GM04504 (cell line): ENCODE measurements at places on chromosomes 3 and 15.

- DNase-seq: no peak
Measured at GRCh38 chr3:55147856-55148720, 220.2 kb upstream of the LRTM1 start.

DNA sequence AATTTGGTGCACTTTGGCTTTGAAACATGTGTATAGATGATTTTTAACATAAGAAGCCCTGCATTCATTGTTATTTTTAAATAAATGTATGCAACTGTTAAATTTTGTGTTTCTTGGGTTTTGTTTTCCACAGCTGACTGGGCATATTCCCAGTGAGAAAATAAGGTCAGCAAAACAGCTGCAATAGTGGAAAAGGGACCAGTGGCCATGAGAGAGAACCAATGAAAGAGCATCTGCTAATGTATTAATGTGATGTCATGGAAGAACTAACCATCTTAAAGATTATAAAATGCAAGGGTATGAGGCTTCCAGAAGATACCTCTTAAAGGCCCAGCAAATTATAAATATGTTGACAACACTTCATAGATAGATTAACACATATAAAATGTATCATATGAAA lies 31.0 kb upstream of the KBTBD12 start:
- no peak for DNase-seq

DNA sequence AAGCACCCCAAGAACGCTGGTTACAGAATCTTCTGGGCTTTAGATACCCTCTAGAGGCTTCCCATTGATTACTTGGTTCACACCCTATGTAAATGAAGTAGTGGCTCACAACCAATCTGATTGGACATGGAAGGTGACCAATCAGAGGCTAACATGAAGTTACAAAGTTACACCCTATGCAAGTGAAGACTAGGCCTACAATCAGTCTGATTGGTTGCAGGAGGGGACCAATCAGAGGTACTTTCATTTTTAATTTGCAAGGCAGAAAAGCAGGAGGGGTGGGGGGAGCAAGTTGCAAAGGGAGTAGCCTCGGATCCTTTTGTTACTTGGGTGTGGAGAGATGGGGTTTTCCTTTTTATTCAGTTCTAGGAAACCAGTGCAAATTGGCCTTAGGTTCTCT lies 11.1 kb upstream of the RTP2 start:
- no peak for DNase-seq

GRCh38 chr3:155441026-155441425 lies 147.5 kb upstream of the STRIT1 start:
- no peak for DNase-seq

GRCh38 chr3:141940194-141940776 lies 63.8 kb downstream of the ATP1B3 start:
- peak; percentile 56 for DNase-seq

DNA sequence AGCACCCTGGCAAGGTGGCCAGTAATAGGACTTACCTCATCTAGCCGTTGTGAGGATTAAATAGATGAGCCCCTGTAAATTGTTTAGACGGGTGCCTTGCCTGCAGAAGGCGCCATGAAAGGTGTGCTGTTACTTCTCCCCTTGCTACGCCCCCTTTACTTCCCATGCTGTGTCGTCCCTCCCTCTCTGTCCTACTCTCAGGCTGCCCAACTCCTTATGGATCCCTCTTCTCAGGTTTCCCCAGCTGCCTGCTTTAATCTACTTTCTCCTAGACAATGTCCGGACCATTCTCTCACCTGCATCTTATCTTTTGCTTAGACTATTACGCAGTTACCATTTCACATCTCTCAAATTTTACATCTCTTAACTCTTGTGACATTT lies 1.7 kb upstream of the FBXW12 start:
- DNase-seq: no peak

- no peak for DNase-seq
Measured at GRCh38 chr3:114659109-114660061, 365.6 kb downstream of the TIGIT start.

- no peak for DNase-seq
Measured at GRCh38 chr15:32909431-32909830, 191.6 kb downstream of the GREM1 start.

DNA sequence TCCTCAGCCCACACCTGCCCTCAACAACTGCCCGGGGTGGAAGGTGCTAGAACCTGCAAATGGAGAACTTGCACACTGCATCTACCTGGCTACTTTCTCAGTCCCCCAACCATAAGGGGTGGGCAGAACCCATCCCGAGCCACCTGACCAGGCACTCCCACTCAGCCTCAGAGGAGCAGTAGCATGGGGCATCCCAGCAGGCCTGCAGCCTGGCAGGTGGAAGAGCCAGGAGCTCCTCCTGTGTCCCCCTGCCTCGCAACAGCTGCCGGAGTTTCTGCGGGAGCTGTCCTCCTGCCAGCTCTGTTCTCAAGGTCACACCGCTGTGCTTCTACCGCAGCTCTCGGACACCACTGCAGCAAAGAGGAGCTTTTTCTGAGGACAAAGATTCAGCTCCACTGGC lies 27.5 kb downstream of the RAB6B start:
- DNase-seq: no peak

DNA sequence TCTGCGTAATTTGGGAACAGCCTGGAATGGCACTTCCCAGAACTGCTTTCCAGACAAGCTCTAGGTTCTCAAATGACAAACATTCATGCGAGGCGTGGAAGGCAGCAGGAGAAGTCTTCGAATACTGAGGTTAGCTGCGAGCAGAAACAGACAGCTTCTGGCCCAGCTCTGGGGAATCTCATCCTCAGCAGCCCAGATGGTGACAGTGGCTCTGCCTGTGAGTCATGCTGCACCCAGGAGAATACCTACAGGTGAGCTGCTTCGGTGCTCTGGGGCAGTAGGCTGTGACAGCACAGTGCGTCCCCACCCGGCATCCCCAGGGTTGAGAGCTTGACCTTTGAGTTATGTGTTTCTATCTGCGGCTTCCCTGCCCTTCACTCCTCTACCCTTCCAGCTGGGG lies 258.6 kb downstream of the KLF13 start:
- no peak for DNase-seq

DNA sequence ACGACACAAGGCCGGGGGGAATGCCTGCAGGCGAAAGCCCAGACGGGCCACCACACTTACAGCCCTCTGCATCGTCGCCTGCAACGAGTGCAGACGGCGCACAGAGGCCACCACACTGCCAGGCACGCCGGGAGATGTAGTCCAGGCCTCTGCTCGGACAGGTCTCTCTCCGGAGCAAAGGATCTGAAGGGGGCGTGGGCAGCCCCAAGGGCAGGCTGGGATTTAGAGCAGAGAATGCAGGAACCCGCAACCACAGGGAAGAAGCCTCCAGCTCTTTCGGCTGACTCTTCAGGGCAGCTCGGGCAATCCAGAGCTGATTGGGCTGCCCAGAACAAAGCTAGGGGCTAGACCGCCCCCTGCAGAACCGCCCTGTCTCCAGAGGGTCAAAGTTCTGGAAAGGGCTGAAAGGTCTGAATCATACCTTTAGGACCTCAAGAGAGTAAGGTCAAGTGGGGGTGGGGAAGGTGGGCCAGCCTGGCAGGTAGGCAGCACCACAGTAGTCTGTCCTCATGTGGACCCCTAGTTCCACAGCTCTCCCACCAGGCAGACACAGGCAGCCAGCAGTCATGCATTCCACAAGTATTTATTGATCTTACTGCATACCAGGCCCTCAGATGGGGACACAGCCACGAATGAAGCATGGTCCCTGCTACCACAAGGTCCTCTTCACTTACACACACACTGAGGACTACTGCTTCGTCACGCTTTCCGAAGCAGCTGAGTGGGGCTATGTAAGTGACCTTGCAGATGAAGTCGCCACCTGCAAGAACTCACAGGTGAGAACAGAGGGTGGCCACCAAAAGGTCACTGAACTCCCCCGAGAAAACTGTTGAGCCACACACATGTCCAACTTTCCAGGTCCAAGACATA lies at the start of gene AMT:
Gene AMT (minus strand): TSS at position 95 of the 870 bp plus-strand sequence. CDS start 23 bp downstream, at position 72.
- DNase-seq: no peak

DNA sequence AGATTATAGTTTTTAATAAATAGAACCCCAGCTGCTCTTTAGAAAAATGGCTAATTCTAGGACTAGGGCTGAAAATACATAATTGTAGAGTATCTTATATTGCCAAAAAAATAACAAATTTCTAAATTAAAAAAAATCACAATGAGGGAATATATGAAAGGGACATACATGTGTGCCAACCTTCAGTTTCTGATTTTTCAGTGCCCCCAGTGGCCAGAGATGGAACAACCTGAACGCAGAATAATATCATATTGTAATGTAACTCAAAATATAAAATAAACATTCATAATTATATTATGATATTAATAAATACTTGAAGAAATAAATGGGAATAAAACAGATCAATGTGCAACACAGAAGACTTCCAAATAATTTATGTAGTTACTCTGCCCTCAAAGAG lies 460.5 kb downstream of the ZNF385D start:
- DNase-seq: no peak

GRCh38 chr3:141070727-141071357 lies 19.7 kb downstream of the SPSB4 start:
- no peak for DNase-seq

DNA sequence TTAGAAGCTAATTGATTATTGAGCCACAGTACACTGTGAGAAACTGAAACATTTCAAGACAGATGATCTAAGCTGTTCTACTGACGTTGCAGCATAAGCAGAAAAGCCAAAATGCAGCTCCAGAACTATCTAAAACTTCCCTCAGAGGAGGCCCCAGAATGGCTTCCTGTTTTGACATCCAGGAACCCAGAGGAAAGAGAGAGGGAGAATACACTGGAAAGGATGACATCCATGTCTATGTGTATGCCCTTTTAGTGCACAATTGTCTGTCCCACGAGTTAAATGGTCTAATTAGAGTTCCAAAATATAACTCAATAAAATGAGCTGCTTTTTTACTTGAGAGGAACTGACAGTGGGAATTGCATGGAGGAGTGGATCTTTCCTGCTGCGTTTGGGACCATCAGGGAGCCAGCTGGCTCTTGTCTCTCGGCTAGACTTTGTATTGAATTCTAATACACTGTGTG lies 688.1 kb downstream of the ZNF385D start:
- DNase-seq: no peak

DNA sequence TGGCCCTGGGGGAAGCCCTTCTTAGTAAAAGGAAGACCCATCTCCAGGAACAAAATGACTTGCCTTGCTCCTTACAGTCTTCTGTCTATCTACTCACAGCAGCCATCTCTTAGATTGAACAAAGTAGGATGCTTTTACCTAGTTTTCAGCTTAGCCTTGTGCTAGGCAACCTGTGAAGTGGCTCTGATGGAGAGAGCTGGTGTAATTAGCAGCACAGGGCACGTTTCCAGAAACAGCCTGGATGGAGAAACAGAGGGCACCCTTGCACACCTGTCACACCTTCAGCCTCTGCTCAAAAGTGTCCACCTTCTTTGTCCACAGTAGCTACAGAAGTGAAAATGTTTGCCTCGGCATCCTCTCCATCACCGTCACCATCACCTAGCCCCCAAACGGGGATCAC lies 292.9 kb downstream of the RORA start:
- no peak for DNase-seq

GRCh38 chr3:172649987-172650386 lies 60.9 kb downstream of the NCEH1 start:
- no peak for DNase-seq

GRCh38 chr3:183300996-183301562 lies 48.0 kb downstream of the B3GNT5 start:
- DNase-seq: no peak

GRCh38 chr3:6805236-6805635 lies 55.7 kb upstream of the GRM7 start:
- DNase-seq: no peak

GRCh38 chr3:68706096-68706495 lies 226.3 kb downstream of the TAFA4 start:
- no peak for DNase-seq

DNA sequence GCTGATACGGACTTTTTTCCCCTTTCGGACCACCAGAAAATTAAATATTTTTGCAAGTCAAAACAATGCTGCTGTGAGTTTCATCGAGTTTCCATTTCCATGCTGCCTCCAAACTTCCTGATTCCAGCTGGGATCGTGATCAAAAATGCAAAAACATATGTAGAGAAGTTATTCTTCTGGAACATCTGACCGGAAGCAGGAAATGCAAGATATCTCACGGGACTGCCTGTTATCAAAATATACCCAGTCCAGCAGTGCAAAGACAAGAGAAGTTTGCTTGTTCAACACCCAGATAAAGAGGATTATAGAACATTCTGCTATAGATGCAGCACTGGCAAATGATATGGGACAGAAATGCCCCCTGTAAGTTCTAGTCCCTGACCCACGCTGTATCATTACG lies 726.7 kb upstream of the NR2F2 start:
- no peak for DNase-seq

- no peak for DNase-seq
Measured at GRCh38 chr15:66711862-66712261, 9.8 kb downstream of the SMAD6 start.

DNA sequence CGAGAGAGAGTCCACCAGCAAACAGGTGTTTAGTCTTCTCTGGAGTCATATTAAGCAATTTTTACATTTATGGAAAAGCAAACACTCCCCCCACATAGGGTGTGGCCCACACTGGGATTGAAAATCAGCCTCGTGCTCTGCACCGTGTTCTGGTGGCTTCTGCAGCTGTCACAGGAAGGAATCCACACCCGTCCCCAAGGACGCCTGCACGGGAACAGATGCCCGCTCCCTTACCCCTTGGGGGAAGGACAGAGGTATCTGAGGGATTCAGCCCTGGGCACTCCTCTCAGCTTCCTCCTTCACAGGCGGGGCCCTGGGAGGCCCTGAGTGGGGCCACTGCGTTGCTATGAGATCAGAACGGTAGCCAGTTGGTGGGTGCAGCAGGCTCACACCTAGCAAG lies 27.8 kb downstream of the LIPC start:
- DNase-seq: no peak

- DNase-seq: no peak
Measured at GRCh38 chr3:64242435-64242834, 17.2 kb upstream of the PRICKLE2 start.

GRCh38 chr3:20842594-20843436 lies 656.8 kb upstream of the SGO1 start:
- no peak for DNase-seq

DNA sequence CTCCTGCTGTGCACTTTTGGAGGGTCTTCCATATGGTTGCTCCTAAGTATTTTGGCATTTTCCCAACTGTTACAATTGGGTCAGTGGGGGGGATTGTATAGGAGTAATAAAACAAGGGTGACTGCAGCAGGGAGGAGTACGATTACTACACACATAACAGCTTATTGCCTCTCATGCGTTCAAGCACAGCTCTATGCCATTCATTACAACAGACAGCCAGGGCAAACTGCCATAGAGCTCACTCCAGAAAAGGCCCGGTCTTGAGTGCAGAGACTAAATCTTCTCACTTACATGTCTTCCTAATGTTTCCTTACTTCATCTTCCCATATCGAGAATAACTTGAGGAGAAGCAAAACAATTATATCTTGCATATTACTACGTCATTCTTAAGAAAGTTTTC lies 1.4 kb upstream of the CHMP2B start:
- no peak for DNase-seq

GRCh38 chr3:160956785-160957184 lies 148.4 kb downstream of the B3GALNT1 start:
- no peak for DNase-seq

GRCh38 chr3:42511201-42511600 lies 8.8 kb downstream of the VIPR1 start:
- DNase-seq: no peak

- DNase-seq: no peak
Measured at GRCh38 chr15:77589839-77590238, 42.9 kb downstream of the LINGO1 start.

GRCh38 chr3:145159640-145160039 lies 1001.3 kb downstream of the PLOD2 start:
- DNase-seq: no peak

- DNase-seq: no peak
Measured at GRCh38 chr3:123332124-123332641, 116.7 kb downstream of the ADCY5 start.
